ENCODE measurements at places on chromosomes 5 and 9.

- DNase-seq: no peak
Observed at GRCh38 chr5:113969901-113970300, 392.0 kb upstream of the KCNN2 start.

GRCh38 chr5:482021-482420 is 39.0 kb downstream of the EXOC3 start:
- no peak for DNase-seq

- DNase-seq: peak; percentile 64
Observed at GRCh38 chr9:93304574-93305496, 120.9 kb downstream of the WNK2 start.

DNA sequence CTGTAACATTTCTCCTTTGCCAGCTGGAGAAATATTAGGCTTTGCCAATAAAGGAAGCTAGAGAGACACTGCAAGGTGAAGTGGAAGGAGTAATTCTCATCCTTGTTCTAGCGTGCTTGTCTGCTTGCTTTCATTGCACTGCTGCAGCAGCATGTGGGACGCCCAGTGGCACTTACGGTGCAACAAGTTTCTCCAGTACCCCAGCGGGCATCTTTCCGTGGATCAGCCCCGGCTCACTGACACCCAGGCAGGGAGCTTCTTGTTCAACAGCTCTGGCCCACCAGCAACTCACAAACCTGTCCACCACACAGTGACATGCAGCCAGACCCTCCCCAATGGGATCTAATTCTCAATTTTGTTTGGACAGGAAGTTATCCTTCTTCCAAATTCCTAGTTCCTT is 233.2 kb downstream of the GLIS3 start:
- no peak for DNase-seq

- DNase-seq: no peak
Observed at GRCh38 chr5:141691286-141691866, 9.3 kb upstream of the ARAP3 start.

DNA sequence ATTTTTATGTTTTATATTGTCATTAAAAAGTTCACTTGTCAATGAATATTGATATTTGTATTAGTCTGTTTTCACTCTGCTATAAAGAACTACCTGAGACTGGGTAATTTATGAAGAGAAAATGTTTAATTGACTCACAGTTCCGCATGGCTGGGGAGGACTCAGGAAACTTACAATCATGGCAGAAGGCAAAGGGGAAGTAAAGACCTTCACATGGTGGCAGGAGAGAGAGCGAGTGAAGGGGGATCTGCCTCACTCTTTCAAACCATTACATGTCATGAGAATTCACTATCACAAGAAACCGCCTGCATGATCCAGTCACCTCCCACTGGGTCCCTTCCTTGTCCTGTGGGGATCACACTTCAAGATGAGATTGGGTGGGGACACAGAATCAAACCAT is 27.4 kb downstream of the SRD5A1 start:
- DNase-seq: no peak

- peak; percentile 17 for DNase-seq
Observed at GRCh38 chr9:111300140-111300735, 29.8 kb downstream of the OR2K2 start.

DNA sequence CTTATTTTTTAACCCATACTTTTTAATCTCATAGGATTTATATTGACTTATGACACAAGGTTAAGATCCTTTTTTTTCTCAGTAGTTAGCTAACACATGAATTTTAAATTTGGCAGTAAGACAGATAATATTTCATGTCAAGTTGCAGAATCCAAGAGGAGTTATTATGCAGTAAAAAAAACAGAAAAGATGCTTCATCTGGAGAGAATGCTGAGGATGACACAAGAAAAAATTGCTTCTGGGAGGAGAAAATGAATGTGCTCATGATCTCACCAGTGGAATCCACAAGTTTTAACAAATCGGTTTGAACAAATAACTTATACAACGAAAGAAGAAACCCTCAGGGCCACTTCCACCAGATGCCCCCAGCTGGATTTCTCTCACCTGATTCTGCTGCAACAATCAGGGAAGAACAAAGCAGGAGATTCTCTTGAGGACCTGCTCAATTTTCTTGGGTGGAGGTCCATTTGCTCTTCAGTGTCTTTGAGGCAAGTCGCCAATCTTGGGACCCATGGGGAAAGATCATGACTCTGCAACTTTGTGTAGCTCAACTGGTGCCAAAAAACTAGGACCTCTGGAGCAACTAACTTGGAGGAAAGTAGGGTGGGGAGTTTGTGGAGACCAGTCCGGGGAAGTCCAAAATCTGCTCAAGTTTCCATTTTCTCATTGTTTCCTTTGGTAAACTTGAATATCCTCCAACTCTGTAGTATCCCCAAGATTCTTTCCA is 50.5 kb upstream of the TNFSF15 start:
- peak; percentile 49 for DNase-seq

DNA sequence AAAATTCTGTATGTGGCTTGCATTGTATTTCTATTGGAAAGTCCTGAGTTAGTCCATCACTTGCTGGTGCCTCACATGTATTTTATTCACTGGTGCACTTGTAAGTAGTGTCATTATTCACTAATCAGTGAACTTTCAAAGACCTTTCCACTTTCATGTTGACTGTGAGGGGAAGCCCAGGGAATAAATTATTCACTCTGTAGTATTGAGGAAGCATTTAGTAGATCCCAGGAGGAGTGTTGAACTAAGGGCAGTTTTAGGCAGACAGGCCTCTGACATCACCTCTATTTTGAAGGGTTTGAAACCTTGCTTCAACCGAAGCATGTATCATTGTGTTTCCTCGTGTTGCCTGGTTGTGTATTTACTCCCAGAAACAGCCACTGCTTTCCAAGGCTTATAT is 705.4 kb upstream of the RIOK2 start:
- DNase-seq: no peak

- DNase-seq: peak; percentile 68
Observed at GRCh38 chr9:86434039-86434726, 80.0 kb upstream of the TUT7 start.

GRCh38 chr9:88358723-88359122 is 29.5 kb upstream of the SPIN1 start:
- DNase-seq: no peak

DNA sequence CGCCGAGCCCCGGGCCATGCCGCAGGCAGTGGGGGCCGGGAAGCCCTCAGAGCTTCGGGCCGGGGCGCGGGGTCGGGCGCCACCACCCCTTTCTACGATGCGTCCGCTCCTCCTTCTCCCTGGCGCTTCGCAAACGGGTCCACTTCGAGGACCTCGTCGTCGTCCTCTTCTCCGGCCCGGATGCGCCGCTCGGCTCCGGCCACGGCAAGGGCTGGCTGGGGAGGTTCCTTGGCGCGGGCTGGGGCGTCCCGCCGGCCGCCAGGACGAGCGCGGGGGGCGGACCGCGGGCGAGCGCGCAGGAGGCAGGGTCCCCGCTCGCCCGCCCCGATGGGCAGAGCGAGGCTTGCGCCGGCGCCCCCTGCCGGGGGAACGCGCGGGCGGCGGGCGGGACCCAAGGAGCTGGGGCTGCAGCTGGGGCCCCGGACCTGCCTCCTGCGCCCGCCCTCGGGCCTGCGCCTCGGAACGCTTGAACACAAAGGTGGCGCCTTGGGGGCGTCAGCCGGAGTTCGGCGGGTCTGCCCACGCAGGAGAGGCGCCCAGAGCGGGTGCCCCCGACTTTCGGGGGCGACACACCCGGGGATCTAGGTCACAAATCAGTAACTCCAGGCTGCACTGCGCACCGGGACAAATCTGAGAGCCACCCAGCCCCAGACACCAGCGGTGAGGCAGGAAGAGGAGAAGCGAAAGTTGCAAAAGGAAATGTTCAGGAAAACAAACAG is at the start of gene ROR2:
Gene ROR2 (minus strand): TSS at position 283 of the 719 bp plus-strand sequence.
- peak; percentile 54 for DNase-seq

- no peak for DNase-seq
Observed at GRCh38 chr9:113617550-113617949, 154.0 kb downstream of the RGS3 start.

DNA sequence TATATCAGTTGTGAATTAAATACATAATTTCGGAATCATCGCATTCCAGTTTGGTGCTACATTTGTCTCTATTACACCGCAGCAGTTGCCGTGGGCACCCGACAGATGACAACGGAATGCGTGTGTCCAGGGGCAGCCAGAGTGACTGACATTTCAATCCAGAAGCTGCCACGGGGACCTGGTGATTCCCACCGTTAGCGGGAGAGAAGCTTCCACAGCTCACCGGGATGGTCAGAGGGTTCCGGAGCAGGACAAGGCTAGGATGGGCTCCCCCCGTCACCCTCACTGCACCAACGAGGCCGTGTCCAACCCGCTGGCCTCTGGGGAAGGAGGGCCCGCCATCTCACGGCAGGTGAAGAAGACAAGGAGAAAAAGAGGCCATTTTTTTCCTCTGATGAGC is 86.8 kb downstream of the GTF3C4 start:
- no peak for DNase-seq

- peak; percentile 54 for DNase-seq
Observed at GRCh38 chr5:88826646-88827585, 56.1 kb downstream of the MEF2C start.

- DNase-seq: no peak
Observed at GRCh38 chr5:158470764-158471534, 612.0 kb upstream of the CLINT1 start.

- peak; percentile 67 for DNase-seq
Observed at GRCh38 chr5:43191740-43192557, at the start of gene NIM1K. Gene NIM1K, plus strand, starts transcription at chr5:43192225. Its CDS starts 53,551 bp downstream, at chr5:43245776.

GRCh38 chr9:120482424-120483186 is 97.4 kb downstream of the CDK5RAP2 start:
- DNase-seq: no peak

- no peak for DNase-seq
Observed at GRCh38 chr5:107460789-107461188, 209.9 kb downstream of the EFNA5 start.

GRCh38 chr9:37534901-37535300 is 41.3 kb downstream of the FBXO10 start:
- DNase-seq: no peak

DNA sequence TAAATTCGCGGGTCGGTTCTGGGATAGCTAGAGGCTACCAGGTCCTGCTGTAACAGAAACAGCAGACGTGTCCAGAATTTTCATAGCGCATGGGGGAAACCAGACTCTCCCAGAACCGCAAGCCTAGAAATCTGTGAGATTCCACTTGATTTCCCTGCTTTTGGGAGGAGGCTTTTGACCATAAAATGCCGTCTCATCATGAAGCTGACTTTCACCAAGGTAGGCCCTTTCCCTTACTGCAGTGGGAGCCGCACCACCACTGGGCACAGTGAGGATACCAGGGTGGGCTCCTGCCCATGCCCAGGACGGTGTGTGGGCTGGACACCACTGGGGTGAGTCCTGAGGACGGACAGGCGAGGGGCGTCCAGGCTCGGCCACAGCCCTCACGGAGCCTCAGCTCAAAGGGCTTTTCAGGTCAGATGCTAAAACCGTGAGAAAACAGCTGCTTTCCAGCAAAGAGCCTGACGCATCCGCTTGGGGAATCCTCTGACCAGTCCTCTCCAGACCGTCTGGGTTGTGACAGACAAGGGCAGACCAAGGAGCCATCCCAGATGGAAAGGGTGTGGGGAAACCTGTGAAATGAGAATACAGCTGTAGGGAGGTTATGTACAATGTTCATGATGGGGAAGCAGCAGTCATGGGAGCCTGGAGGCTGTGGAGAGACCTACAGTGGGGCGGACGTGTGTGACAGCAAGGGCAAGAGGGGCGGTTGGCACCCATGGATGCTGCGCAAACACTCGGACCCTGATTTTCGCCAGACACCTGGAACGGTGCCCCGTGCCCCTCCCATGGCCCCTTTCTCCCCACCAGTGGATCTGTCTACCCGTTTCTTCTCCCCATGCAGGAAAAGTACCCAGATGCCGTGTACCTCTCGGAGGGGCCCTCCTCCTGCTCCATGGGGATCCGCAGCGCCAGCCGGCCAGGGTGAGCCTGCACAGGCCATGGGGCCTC is 59.2 kb downstream of the IPPK start:
- no peak for DNase-seq

Data from ELR (cell line).